ENCODE measurements at places on chromosomes 6 and 20.

- DNase-seq: no peak
These were observed 110.4 kb downstream of the SAMD5 start for GRCh38 chr6:147618927-147619326.

DNA sequence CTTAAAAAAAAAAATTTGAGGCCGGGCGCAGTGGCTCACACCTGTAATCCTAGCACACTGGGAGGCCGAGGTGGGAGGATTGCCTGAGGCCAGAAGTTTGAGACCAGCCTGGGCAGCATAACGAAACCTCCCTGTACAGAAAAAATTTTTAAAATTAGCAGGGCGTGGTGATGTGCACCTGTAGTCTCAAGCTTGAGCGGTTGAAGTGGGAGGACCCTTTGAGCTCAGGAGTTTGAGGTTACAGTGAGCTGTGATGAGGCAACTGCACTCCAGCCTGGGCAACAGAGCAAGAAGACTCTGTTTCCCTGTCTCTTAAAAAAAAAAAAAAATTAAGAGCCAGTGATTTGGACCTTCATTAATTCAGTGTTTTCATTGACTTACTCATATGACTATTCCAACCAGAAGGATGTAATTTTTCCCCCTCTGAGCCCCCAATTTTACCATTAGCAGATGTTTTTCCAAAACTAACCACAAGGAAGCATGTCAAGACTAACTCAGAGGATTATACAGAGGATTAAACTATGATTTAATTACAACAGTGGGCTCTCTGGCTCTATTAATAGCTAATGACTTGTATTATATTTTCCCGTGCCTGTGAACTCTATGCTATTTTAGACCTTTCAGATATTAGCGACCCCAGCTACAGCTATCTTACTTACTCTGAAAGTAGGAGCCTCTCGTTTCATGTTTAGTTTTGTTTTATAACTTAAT, 75.1 kb downstream of the ARID1B start:
- DNase-seq: no peak

DNA sequence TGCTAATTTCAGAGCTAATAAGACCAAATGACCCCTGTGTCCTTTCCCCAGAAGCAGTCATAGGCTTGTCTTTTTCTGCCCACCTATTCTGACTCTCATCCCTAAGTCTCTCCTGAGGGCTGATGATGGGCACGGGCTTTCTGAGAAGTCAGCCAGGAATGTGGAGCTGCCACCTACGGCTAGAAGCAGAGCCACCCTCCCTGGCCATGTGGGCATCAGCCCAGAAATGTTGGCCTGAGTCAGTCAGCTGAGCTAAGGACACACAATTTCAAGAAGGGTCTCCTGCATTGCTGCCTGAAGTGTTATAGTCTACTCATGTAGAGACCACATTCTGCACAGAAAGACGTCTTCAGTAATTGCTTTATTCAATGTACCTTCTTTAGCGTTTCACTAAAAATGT, 17.1 kb downstream of the MYLIP start:
- DNase-seq: no peak

GRCh38 chr6:166310634-166311033, 2.4 kb upstream of the PRR18 start:
- no peak for DNase-seq

- no peak for DNase-seq
These were observed 138.9 kb upstream of the TMEM170B start for GRCh38 chr6:11398451-11399326.

- DNase-seq: no peak
These were observed 91.6 kb upstream of the FAM184A start for GRCh38 chr6:119170103-119170446.

GRCh38 chr6:82906489-82906888, 159.2 kb downstream of the UBE3D start:
- no peak for DNase-seq

DNA sequence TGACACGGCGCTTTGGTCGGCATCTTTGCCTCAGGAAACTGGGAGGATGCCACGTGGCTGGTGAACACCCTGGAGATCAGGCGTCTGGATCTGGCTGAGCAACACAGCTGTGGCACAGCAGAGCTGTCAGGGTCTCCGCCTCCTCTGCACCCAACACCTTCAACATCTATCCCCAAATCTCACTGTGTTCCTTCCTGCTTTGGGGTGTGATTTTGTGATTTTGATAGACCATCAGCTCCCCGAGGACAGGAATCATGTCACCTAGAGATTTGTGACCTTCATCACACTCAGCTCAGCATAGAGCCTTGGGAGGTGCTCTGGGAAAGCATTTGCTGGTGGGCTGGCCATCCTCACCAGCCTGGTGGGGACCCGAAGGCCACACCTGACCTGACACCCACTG, 203.7 kb upstream of the FOXQ1 start:
- no peak for DNase-seq

DNA sequence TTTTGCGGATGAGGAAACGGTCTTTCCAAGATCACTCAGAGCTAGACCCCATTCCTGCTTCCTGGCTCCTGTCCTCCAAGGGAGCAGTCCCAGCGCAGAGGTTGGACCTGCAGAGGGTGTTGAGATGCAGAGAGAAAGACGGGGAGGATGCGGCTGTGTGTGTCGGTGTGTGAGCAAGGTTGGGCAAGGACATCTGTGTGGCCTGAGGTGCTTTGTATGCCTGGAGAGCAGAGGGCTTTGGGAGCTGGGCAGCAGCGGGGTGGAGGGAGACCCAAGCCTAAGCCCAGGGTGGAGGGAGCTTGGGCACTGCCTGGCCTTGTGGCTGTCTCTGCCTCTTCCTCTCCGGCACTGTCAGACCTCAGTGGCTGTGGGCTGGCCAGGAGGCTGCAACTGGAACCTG, 147.4 kb upstream of the RNF24 start:
- no peak for DNase-seq

- no peak for DNase-seq
These were observed 353.0 kb upstream of the RGS17 start for GRCh38 chr6:153484056-153484455.

GRCh38 chr6:93447874-93448273, 28.5 kb upstream of the EPHA7 start:
- DNase-seq: no peak

DNA sequence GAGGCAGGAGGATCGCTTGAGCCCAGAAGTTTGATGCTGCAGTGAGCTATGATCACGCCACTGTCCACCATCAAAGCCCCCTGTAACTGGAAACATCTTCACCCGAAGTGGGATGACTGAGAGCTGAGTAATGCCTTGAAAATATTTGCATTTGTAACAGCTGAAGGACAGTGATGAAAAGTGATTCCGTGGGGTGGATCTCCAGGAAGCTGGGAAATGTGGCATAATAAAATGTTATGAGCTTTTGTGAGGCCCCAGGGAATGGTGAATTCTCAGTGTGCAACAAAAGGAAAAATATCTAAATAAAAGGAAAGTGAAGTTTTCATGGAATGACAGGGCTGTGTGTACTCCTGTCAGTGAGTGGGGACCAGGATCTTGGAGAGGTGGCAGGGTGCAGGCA, 92.0 kb downstream of the JAG1 start:
- no peak for DNase-seq

- DNase-seq: no peak
These were observed 29.3 kb upstream of the TXNDC5 start for GRCh38 chr6:7939864-7940228.
